Stimulated activated CD4-positive, alpha-beta T cell treated with anti-CD3 and anti-CD28 coated beads, Interleukin-15, amount 100 ng/mL, for 24 hours (primary cell): ENCODE measurements at places on chromosomes 16 and 17.

GRCh38 chr17:77151186-77151585 lies 10.4 kb downstream of the SEC14L1 start:
- no peak for DNase-seq

DNA sequence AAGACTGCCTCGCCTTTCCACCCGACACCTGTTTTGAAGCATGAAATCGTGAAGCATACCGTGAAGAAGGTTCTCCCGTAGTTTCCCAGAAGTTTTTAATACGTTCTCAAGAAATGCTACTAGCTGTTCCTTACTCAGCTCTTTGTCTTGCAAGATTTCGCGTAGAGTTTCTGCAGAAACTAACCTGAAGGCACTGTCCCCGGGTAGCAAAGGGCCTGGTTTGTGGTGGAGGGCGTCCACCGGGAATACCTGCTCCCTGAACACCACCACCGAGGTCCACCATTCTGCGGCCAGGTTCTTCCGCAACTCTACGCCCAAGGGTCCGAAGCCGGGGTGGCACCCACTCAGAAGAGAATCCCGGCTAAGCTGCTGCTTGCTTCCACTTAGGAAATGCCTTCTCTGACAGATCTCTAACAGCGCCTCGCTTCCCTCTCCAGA lies 487 bp downstream of the POLG2 start:
- DNase-seq, result no peak

DNA sequence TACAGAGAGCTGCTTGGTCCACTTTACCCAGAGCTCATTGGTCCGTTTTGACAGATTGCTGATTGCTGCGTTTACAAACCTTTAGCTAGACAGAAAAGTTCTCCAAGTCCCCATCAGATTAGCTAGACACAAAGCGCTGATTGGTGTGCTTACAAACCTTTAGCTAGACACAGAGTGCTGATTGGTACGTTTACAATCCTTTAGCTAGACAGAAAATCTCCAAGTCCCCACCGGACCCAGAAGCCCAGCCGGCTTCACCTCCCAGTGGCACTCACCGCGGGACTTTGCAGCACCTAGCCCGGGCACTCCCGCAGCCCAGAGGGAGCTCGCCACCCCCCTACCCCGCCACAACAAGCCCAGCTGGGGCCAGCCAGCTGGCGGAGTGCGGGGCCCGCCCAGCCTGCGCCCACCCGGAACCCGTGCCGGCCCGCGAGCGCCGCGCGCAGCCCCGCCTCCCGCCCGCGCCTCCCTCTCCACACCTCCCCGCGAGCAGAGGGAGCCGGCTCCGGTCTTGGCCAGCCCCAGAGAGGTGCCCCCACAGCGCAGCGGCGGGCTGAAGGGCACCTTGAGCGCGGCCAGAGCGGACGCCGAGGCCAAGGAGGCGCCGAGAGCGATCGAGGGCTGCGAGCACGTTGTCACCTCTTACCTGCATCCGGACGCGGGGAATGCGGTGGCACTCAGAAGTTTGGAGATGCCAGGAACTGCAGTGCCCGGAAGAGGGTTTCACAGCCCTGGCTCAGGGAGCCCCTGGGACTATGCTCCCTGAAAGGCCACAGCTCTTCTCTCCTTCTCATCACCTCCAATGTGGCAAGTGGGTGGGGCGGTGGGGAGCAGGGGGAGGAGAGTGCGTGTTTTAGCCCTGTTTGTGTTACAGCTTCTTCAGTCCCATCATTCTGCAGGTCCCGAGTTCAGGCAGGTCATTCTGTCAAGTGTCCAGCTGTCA lies 1504.5 kb downstream of the CDH11 start:
- no peak for DNase-seq

DNA sequence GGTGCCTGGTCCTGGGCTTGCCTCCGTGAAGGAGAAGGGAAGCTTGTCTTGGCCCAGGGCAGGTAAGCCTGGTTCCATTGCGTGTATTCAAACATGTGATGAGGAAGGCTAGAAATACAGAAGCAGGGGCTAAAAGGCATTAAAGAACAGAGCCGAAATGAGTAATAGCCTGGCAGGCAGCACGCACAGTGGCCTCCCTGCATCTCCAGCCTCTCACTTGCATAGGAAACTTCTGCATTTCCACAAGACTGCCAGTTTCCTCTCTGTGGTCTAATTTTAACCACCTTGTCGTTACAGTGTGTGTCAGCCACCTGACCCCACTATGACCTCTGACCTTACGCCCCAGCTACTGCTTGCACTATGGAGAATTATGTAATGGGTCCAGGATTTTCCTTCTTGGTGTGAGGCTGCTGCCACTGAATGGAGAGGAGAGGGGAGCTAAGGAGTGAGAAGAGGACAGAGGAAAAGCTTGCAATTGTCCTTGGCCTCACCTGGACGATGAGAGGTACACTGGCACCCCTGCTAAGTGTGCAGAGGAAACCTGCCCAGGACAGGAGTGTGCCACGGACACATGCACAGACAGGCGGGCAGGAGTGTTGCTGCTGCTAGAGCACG lies 32.8 kb downstream of the HIC1 start:
- DNase-seq, result peak; percentile 76

GRCh38 chr16:27436921-27437650 lies 35.1 kb downstream of the IL21R start:
- peak; percentile 1 for DNase-seq

DNA sequence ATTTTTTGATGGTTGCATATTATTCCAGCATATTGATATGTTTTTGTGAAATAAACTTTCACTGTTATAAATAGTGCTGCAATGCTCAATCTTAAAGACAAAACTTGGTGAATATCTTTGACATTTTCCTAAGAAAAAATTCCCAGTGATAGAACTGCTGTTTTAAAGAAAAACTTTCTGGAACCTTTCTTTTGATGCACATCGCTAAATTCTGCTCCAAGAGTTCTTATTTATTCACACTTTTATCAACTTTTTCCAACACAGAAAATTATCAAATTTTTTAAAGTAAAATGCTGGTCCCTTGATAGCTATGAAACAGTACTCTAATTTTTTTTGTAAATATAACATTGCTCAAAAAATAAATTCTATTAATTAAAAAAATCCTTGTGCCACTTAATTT lies 196.6 kb downstream of the HS3ST3A1 start:
- DNase-seq, result no peak

DNA sequence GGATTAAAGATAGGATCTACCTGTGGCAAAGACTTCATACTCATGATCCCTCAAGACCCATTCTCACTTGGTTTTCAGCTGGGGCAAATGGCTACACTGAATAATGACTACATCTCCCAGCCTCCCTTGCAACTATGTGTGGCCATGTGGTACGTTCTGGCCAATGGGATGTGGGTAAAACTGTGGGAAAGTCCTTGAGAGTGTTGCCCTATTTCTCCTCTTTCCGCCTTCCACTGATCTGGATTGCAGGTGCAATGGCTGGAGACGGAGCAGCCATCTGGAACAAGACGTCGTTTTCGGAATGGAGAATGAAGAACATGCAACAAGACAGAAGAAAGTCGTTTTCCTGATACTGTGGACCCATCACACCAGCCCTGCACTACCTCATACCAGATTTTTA lies 48.5 kb downstream of the HAPSTR1 start:
- DNase-seq, result no peak

DNA sequence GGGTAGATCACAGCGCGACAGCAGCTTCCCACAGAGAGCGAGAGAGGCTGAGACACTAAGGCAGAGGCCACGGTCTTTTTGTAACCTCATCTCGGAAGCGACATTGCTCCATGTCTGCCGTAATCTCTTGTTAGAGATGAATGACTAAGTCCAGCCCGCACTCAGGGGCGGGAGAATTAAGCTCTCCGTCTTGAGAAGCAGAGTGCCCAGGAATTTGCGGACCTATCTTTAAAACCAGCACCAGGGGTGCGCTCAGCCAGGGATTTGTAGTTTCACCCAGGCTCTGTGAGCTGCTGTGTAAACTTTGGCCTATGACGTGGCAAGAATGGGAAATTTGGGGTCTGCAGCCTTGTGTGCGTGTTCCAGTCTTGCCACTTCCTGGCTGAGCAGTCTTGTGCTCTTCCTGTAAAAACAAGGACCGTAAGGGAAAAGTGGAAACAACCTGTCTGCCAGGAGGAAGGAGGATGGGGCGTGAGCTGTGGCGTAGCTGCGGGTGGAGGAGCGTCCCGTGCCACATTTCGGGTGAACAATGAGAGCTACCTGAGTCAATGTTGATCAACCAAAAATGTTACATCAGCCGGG lies 16.0 kb upstream of the JPH3 start:
- DNase-seq, result no peak

DNA sequence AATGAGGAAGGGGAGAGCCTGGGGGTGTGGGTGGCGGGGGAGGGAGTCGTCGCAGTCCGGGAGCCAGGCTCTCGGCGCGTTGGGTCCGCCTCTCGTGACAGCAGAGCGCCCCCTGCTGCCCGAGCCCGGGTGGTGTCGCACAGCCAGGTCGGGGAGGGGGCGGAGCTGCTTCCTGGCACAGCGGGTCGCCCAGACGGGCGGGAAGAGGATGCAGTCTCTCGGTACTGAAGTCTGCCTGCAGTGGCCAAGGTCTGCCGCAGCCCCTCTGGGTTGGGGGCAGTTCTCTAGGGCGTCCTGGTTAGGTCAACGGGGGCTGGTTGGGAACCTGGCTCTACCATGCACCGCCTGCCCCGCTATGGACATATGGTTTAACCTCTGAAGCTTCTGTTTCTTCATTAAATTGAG lies 38.2 kb upstream of the CCDC182 start:
- DNase-seq, result peak; percentile 87

DNA sequence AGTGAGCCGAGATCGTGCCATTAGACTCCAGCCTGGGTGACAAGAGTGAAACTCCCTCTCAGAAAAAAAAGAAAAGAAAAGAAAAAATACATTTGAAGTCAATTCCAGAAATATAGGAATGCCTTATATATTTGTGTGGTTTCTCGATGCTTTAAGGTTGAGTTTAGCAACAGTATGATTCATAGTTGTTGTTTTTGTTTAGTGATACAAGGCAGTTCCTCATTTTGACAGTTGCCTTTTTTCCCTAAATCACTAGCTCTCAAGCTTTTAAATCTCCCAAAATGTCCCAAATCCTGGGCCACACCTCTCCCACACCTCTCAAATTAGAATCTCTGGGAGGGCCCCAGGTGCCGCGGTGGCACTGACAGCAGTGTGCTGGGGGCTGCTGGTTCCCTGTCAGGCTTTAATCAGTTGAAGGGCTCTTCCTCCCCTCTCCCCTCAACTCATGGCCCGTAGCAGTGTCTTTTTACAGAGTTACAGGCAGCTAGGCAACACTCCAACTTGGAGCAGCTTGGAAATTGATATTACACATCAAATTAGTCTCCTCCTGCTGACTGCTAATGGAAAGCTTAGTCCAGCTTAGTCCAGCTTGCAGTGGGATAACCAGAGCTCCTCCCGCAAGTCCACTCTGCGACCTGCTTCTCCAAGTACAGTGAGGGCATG lies 58.4 kb downstream of the EPN2 start:
- no peak for DNase-seq

DNA sequence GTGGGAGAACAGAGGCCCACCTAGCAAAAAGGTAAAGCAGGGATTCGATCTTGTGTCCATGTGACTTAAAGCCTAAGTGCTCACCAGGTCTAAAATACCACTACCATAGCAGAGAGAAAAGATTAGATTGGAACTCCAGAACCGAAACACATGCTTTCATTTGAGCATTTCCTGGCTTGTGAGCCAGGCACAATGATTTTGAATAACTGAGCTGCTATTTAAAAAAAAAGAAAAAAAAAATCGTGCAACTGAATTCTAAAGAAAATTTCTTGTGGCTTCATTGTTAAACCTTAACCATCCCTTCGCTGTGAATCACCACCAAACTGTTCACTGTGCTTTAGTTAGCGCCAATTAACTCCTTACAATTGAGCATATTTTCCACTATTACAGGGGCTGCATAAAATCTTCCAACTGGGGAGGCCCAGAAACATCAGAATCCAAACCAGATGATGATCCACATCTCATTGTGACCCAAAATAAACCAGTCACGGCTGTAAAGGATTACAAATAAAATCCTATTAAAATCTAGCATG lies 366.4 kb upstream of the ERCC4 start:
- no peak for DNase-seq

- DNase-seq, result no peak
These were observed 38.3 kb upstream of the SMPD3 start for GRCh38 chr16:68486502-68487202.

GRCh38 chr17:17946093-17946492 lies 26.1 kb downstream of the TOM1L2 start:
- no peak for DNase-seq

DNA sequence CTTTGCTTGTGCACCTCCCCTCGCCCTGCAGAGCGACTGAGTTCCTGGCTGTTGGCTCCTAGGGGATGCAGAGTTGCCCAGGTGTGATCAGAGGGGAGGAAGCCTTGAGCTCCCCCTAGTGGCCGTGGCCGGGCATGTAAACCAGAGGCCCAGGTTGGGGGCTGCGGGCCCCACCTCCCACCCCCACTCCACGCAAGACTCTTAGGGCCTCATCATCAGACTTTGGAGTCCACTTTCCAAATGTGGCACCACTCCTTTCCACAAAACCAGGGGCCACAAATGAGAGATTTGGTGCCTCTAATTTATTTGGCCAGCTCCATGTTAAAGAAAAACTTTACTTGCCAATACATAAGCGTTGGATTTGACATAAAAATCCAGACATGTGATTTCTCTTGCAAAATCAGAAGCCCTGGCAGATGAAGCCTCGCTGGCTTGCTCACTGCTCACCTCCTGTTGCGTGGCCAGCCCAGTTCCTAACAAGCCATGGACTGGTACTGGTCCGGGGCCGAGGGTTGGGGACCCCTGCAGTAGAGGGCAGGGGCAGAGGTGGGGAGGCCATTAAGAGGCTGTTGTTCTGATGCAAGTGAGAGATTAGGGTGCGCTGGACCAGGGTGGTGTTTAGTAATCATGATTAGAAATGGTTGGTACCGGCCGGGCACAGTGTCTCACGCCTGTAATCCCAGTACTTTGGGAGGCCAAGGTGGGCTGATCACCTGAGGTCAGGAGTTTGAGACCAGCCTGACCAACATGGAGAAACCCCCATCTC lies 28.7 kb upstream of the GAS7 start:
- DNase-seq, result peak; percentile 61

DNA sequence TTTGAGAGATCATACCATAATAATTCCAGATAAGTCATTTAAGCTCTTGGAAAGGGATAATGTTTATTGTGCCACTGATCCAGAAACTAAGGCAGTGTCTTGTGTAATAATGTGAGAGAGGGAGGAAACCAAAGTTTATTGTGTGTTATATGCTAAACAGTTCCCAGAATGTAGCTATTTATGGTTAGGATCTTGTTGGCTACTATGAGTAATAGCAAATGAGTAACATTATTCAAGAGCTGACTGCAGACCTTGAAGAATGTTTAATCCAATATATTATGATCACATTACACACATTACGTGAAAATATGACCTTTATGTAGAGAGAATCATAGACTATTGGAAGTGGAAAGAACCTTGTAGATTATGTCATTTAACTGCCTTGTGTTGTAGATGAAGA lies 139.5 kb downstream of the BCAS3 start:
- no peak for DNase-seq

DNA sequence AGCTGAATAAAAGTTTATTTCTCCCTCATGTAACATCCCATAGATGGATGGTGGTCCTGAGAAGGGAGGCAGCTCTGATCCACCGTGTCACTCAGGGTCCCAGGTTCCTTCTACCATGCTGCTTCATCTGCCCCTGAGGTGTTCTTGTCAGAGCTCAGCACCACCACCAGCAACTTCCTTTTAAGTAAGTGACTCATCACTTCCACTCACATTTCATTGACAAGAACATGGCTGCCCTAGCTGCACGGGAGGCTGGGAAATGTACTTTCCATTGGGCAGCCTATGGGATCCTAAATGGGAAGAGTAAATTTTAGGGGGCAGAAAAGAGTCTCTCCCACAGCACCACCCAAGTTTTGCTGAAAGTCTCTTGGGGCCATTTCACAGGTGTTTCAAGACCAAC lies 134.7 kb downstream of the USP31 start:
- DNase-seq, result no peak
